Frontal cortex (tissue), 4 donors: ENCODE measurements at places on chromosomes 7 and 10. TPM values are rescaled to one million over a fixed set of nuclear protein-coding genes. Genes with fewer than 3 reads are reported as not detected.

Gene WNT8B
- total RNA-seq: not detected

Gene VIPR2
- 0.41 TPM for total RNA-seq

Gene CSGALNACT2
- 87.2 TPM for total RNA-seq

DNA sequence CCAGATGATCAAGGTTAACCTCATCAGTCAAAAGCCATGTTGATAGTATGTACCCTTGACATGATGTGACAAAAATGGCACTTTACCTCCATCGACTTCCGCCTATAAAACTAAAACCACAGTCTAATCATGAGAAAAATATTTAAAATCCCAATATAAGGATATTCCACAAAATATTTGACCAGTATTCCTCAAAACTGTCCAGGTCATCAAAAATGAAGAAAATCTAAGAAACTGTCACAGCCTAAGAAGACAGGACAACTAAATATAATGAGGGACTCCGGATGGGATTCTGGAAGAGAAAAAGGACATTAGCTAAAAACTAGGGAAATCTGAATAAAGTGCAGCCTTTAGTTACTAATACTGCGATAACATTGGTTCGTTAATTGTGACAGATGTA, 67.6 kb downstream of the XPNPEP1 start:
- DNase-seq: no peak

Gene GNAT3
- not detected for total RNA-seq
